ENCODE measurements at places on chromosomes 6 and 20.

DNA sequence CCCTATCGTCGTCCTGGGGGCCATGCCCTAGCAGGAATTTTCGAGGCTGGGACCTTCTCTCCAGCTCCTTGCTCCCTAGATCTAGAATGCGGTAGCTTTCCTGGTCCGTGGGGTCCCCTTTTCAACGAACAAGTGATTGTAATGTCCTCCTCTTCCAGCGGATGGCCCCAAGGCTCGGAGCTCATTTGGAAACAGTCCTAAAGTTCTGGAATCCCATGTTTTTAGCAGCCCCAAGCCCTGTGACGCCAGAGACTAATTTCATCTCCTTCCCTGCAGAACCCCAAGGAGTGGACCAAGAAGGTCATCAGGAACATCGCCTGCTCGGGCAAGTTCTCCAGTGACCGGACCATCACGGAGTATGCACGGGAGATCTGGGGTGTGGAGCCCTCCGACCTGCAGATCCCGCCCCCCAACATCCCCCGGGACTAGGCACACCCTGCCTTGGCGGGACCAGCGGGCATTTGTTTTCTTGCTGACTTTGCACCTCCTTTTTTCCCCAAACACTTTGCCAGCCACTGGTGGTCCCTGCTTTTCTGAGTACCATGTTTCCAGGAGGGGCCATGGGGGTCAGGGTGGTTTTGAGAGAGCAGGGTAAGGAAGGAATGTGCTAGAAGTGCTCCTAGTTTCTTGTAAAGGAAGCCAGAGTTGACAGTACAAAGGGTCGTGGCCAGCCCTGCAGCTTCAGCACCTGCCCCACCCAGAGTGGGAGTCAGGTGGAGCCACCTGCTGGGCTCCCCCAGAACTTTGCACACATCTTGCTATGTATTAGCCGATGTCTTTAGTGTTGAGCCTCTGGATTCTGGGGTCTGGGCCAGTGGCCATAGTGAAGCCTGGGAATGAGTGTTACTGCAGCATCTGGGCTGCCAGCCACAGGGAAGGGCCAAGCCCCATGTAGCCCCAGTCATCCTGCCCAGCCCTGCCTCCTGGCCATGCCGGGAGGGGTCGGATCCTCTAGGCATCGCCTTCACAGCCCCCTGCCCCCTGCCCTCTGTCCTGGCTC, 48.5 kb downstream of the PYGB start:
- DNase-seq = no peak

- DNase-seq = no peak
Measured at GRCh38 chr6:67914419-67914818, 720.7 kb upstream of the ADGRB3 start.

DNA sequence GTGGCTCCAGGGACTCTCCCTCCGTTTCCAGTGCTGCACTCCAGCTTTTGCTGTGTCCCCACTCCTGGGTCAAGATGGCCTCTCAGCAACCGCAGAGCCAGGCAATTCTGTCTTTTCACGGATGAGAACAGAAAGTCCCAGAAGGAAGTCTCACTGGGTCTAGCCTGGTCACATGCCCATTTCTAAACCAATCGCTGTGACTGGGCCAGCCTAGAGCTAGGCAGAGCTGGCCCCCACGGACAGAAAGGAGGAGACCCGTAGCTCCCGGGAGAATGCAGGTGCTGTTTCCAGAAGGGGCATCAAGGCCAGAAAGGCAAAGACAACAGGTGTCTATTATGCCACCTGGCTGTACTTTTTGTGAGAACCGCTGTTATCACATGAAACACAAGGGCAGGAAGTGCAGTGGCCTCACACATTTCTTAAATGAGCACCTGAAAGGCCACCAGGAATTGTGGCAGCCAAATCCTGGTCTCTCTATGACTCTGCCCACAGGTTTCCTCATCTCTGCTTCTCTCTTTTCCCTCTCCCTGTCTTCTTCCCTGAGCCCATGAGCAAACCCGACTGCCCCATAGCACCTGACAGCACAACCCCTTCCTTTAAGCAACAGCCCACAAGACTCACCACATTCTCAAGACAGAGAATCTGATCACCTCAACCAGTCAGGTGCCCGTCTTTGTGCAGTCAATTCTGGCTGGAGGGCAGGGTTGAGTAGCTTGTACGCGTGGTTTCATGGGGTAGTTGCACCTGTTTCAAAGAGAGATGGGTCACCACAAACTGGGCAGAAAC, 37.1 kb upstream of the B4GALT5 start:
- DNase-seq = no peak

- DNase-seq = no peak
Measured at GRCh38 chr6:121439475-121439874, 4.0 kb downstream of the GJA1 start.

DNA sequence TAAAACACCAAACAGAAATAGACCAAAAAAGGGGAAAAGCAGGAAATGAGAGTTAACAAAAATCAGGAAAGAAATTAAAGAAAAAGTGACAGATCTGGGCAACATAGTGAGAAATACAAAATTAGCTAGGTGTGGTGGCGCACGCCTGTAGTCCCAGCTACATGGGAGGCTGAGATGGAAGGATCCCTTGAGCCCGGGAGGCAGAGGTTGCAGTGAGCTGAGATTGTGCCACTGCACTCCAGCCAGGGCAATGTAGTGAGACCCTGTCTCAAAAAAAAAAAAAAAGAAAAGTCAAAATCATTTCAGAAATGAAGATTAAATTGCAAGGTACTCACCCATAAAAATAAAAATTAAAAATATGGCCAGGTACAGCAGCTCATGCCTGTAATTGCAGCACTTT, 13.0 kb upstream of the GRM4 start:
- no peak for DNase-seq

DNA sequence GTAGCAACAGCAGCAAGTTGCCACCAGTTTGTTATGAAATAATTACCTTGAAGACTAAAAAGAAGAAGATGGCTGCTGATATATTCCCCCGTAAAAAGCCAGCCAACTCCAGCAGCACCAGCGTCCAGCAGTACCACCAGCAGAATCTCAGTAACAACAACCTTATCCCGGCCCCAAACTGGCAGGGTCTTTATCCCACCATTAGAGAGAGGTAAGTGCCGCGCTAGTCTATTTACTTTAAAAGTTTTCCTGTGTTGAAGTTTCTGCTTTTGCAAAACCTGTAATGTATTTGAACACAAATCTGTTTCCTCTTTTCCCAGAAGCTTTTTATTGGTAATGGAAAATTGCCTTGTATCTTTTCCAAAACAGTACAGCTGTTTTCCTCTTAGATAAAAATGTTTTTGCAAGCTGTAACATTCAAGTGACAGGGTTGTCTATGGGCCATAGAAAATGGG, 725 bp downstream of the BTBD3 start:
- DNase-seq = no peak

DNA sequence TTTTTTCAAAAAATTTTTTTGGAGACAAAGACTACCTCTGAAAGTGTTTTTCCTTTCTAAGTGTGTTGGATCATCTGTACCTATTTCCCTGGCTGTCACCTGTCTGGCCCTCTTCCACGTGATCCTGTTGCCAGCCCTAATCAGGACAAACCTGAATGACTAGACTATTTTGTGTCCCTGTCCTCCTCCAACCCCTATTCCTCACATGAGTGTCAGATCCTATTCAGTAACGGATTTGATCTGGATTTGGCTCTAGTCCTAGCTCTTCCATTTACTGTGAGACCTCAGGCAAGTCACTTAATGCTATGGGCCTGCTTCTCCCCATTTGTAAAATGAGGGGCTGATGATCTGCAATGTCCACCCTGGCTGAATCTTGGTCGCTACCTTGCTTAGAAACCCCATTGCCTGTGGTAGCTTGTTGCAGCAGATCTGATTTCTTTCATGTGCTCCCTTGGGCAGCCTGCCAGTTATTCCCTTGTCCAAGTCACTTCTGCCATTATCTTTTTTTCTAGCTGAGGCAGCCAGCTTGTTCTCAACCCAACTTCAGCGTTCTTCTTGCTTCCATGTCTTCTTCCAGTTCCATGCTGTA, 4.8 kb downstream of the PHF20 start:
- DNase-seq = no peak

DNA sequence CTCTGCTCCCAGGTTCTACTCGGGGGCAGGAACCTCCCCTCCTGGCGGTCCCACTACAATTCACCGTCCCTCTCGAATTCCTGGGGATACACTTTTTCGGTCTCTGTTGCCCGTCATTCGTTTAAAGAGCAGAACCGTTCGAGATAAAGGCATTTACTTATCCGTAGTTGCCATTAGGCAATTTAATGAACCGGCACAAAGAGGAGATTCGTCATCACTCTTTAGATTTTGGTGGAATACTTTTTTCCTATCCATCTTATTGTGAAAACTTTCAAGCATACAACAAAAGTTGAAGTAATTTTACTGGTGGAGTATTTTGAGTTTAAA, 1.2 kb upstream of the CD24 start:
- no peak for DNase-seq

GRCh38 chr20:17507531-17507930, 23.6 kb downstream of the BFSP1 start:
- no peak for DNase-seq

GRCh38 chr6:166587631-166588413, 1.3 kb upstream of the RAMACL start:
- no peak for DNase-seq

DNA sequence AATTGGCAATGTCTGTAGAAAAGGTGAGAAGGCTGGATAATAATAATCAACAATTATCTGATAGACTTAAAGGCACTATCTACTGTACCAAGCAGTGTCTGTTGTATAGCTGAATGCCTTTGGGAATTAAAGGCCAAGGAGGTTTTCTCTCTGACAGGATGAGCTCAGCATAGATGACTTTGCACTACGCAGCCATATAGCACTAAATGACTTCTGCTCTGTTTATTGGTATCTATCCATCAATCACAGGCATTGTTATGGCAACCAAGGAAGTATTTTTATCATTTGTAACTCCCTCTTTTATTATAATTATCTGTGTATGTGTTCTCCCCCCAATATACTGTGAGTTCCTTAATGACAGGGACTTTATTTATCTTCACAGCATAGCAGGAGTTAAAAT, 654.3 kb downstream of the PHF3 start:
- DNase-seq = no peak

DNA sequence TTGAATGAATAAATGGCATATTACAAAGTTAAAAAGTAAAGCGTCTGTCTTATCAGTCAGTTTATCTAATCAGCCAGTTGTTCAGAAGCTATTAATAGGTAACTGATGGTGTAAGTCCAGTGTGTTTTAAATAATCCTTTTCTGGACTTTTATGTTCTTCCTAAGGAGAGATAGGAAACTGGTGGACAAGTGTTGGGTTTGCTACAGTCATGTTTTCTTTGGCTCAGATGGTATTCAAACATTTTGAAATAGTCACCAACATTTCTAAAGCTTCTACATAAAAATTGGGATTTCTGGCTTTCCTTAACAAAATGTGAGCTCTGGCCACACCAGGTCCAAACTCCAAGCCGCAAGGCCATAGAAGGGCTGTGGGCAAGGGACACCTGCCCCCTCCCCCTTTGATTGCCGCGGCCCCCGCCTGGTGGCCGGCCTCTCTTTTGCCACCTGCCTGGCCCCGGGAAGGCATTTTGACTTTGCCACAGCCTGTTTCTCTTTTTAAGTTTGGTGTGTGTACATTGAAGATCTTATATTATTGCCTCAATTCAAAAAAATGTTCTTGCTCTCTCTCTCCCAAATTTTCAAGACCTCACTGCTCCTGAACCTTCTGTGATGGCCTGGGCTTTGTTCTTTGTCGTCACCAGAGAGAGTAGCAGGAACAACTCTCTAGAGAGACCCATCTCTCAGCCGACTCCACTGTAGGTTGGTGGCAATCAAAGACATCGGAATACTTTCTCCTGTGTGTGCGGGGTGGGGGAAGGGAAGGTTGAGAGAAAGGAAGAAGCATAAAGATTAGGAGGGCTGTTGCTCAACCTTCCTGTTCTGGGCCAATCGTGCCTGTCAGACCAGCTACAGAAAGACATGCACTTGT, 84.0 kb upstream of the ZNF217 start:
- no peak for DNase-seq

DNA sequence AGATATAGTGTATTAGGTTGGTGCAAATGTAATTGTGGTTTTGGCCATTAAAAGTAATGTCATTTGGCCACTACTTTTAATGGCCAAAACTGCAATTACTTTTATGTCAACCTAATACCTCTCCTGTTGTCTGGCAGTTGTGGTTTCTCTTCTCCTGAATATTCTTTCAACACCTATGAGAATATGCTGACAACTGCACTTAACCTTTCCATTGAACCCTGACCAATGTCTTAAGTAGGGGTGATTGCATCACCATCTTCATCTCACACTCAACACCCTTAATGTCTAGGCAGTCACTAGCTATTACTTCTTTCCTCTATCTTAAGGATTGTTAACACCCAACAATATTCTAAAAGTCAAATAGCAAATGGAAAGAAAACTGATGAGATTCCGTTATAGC, 200.5 kb upstream of the HSF2 start:
- no peak for DNase-seq

DNA sequence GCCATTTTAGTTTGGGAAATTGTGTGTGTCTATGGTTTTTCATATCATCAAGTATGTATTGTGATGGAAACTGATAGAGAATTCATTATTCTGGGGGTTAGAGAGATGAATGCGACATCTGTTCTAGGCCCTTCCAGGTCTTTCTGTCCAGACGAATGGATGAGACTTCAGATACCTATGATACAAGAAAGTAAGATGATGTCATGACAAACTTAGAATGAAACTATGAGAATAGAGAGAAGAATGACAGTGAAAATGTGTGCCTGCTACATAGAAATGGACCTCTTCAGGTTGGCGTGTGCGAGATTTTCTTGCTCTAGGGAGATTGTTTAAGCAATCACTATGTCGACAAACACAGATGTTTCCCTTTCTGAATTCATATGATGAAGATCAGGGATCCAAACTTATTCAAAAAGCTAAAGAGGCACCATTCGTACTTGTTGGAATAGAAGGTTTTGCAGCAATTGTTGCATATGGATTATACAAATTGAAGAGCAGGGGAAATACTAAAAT, 76.1 kb downstream of the SCAND1 start:
- no peak for DNase-seq

DNA sequence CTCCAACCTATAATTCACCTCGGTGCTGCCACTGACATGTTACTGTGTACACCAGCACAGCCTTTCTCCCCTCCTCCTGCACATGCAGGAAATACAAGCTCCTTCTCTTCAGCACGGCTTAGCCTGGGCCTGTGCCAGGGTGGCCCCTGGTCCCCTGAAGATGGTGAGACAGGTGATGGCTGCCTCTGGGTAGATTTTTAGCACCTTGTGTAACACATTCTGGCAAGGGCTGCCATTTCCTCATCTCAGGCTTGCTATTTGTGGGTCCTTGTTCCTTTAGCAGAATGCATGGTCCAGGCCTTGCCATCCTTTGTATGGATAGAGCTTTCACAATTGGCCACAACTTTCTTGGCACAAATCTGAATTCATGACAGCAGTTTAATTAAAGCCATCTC, 151.3 kb downstream of the CDC5L start:
- DNase-seq = no peak

GRCh38 chr20:61514018-61514365, 261.9 kb downstream of the CDH4 start:
- DNase-seq = no peak

GRCh38 chr6:134539865-134540323, 222.0 kb upstream of the SGK1 start:
- DNase-seq = no peak

GRCh38 chr6:23371132-23371915, 754.7 kb upstream of the NRSN1 start:
- no peak for DNase-seq
